Activated CD4-positive, CD25-positive, alpha-beta regulatory T cell (primary cell): ENCODE measurements at places on chromosomes 2 and 18.

DNA sequence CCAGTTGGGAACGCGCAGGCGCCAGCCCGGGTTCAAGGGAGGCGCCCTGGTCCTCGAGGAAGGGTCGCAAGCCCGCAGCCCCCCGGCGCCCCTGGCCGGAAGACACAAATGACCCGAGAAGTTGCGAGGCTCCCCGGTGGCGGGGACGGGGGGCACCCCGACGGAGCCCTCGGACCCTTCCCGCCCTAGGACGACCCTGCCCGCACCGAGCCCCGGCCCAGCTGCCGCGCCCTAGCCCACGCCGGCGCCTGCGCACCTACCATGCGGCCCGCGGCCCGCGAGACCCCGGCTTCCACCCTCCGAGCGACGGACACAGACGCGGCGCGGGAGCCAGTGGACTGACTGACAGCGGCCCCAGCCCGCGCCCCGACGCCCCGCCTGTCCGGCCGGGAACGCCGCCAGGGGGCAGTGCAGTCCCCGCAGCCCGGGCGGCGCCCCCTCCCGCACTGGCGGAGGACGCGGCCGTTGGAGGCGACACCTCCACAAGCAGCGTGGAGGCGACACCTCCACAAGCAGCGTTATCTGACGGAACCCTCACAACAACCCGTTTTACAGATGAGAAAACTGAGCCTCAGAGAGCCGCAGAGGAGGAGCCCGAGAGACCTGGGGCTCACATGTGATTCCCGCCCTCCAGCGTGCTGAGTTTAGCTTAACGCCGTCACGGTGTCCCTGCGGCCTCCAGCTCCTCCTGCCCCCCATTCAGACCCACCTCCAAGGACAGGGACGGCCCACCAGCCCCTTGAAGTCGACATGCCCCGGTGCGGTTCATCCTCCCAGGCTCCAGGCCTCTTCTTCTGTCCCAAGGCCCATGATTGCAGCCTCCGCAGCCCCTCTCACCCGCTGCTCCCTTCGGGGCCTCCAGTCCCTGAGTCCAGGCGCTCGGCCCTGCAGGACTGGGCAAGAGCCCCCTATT is at the start of gene NMUR1:
Gene NMUR1 (minus strand): TSS at position 347 of the 913 bp plus-strand sequence. CDS start 84 bp downstream, at position 263.
- DNase-seq, result peak; percentile 55

DNA sequence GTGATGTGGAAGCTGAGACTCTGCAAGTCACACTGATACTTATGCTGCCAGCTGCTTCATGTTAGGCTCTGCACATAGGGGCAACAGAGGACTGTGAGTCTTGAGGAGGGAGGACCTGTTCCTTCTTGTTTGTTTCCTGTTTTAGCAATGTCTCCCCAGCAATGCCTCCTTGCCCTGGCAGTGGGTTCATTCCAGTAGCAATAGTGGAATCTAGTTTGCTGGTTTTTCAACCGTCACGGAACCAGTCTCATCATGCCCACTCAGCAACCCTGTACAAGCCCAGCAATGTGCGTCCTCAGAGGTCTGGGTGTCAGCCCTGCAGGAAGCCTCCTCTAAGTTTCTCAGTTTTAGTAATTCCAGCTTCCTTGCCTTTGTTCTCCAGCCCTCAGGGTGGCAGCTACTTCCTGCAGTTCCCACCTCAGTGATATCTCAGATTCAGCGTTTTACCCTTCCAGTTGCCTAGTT is 20.5 kb upstream of the ITGB6 start:
- DNase-seq, result no peak

DNA sequence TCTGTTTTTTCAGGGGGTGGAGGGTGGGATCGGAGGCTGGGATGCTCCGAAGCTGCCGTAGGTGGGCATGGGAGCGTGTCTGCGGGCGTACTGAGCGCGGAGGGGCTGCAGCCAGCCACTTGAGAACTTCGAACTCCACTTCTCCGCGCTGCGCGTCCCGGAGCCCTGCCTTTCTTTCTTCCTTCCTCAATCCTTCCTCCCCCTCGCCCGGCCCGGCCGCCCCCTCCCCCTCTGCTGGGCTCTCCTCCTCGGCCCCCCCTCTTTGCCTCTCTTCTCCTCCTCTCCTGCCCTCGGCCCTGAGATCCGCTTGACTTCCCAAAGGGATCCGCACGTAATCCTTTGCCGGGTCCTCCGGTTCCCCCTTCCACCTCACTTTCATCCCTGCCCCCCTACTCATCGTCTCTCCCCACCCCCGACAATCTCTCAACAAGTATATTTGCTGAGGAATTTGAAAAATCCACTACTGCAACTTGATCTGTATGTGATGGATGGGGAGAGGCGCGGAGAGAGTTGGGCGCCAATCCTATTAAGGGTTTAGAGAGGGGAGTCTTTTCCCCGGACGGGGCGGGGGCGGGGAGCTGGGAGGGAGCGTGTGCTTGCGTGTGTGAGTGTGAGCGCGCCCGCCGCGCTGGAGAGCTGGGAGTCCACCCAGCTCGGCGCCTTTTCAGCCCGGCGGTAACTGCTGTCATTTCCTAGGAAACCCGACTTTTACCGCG is 1.1 kb downstream of the GLI2 start:
- DNase-seq, result no peak

GRCh38 chr2:201149064-201149820 is 33.3 kb downstream of the CFLAR start:
- no peak for DNase-seq

- DNase-seq, result no peak
Observed at GRCh38 chr2:40317046-40317445, 134.8 kb downstream of the SLC8A1 start.

DNA sequence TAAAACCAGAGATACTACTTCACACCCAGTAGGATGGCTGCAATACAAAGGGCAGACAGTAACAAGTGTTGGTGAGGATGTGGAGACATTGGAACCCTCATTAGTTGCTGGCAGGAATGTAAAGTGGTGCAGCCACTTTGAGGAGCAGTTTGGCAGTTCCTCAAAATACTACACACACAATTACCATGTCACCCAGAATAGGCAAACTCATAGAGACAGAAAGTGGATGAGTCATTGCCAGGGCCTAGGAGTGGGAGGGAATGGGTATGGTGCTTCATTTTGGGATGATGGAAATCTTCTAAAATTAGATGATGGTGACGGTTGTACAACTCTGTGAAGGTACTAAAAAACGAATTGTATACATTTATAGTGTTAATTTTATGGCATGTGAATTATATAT is 54.8 kb downstream of the ATP9B start:
- DNase-seq, result no peak

DNA sequence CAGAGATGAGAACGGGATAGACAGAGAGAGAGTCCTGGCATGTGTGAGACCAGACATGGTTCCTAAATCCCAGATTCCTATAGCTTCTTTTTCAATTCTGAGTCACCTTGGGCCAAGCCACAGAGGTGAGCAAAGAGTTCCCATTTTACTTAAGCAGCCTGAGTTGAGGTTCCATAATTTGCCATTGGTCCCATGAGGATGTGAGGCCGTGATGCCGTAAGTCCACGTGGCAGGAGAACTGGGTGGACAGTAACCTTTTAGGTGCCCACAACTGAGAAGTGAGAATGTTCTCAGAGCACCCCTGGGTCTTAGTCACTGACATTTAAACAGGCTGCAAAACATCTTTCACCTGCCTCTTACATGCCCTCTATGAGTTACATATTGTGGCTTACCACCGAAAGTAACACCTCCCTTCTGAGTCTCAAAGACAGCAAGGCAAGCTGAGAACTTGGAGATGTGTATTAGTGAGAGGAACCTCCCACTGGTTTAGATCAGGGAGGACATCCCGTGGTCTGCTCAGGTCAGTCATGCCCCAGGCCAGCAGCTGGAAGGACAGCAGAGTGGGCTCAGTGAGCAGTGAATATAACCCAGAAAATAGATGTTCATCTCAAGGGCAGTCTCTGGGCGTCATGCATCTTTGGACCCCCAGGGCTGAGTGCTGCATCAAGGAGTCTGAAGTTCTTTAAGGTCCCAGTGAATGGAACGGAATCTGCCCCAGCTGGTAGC is 127.9 kb upstream of the LGALSL start:
- DNase-seq, result peak; percentile 32

GRCh38 chr2:64823794-64824193 is 165.4 kb upstream of the SLC1A4 start:
- DNase-seq, result no peak

DNA sequence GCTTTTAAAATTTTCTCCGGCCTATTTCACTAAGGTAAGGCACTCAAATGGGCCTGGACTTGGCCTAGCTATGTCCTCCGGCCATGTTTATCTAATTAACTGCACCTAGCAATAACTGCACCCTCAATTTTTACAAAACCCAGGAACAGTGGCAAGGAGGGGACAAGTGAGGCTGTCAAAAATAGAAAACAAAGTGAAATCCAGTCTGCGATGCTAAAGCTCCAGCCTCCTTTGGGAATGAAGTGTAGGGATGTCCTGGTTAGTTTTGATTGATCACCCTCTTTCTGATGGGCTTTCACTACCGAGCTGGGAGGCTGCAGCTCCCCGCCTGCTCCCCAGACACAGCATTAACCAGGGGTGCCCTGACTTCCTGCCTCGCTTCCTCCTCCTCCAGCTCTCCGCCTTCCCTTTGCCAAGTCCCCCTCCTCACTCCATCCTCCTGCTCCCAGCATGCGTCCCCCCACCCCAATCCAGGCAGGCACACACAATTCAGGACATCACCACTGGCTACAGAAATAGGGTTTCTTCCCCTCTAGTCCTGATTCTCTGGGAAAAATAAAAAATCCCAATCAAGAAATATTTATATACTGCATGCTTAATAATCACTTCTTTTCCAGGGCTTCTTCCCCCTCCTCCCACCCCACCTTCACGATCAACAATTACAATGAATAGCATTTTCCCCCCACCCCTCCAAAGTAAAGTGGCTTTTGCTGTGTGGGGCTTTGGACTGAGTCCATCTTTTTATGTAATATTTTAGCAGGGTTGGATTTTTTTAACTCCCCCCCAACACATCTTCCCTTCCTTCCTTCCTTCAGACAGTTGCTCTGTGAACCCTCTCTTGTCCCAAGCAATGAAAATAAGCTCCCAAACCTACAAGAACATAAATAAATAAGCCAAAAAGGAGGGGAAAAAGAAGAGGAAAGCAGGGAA is 3.3 kb upstream of the POU3F3 start:
- DNase-seq, result no peak

- no peak for DNase-seq
Observed at GRCh38 chr18:70377317-70377799, 88.5 kb downstream of the SOCS6 start.

- DNase-seq, result no peak
Observed at GRCh38 chr18:24500766-24501165, 40.3 kb downstream of the HRH4 start.

DNA sequence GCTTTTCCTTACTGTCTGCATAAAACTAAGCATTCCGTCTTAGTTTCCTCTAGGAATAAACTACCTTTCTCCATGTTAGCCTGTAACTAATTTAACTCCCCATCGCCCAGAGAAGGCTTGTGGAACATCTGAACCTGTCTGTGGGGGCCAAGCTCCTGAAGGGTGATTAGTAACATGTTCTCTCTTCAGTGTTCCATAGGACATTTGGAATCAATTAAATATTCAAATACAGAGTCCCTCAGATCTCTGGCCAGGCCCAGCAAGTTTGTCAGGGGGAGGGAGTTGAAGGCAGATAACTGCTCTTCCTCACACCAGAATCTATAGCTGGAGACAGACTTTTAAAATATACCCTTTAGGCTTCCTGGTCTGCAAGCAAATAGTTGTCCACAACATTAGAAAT is 8.8 kb downstream of the RDH14 start:
- DNase-seq, result no peak

DNA sequence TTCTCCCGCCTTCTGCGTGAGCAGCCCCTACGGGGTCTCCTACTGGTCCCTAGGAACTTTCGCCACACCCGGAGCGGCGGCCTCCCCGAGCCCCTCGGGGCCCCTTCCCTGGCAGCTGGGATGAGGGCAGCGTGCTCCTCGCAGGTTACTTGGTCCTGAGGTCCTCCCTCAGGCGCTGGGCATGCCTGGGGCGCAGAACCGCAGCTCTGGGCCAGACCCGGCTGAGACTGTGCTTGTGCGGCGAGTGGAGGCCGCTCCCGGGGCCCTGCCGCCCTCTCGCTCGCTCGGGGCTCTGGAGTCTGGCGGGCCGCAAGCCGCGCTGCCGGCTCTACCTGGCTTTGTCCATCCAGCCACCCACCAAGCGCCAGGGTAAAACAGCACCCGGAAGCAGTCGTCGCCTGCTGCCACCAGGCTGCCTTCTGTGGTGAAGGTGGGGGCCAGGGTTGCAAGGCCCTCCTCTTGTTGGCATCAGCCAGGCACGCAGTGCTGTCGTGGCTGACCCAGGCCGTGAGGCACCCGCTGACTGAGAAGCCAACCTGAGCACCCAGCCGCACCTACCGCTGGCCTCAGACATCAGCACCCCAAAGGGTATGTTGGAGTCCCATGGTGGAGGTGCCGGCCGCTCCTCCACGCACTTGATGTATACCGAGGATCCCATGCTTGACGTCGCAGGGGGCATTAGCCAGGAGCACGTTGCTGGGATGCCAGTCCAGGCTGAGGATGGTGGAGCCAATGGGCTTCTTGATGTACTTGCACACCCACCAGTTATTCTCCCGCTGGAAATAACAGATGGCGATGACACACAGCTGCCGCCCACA is 46.1 kb upstream of the PTH2R start:
- DNase-seq, result no peak

DNA sequence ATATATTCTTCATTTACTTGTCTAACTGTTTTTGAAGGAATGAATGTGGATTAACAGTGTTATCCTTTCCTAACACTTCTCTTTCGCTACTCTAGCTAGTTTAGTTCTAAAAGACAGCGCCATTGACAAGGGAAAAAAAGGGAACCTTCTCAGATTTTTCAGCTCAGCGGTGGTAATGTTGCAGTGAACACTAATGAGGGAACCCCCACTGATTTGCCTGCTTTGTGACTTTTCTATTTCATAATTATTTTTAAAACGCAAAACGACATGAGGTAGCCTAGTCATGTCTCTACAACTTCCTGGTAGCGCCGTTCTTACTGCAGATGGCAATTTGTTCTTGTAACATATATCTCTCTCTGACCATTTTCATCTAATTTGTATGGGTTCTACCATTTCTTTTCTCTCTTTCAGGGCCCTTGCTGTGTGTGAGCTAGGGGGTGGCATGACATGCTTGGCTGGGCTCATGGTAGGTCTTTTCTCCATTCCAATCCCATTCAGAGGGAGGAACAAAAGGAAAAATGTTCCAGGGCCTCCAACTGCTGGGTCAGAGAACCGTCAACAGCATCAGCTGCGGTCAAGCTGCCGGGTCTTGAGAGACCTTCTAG is 235.5 kb upstream of the SIX3 start:
- DNase-seq, result no peak

DNA sequence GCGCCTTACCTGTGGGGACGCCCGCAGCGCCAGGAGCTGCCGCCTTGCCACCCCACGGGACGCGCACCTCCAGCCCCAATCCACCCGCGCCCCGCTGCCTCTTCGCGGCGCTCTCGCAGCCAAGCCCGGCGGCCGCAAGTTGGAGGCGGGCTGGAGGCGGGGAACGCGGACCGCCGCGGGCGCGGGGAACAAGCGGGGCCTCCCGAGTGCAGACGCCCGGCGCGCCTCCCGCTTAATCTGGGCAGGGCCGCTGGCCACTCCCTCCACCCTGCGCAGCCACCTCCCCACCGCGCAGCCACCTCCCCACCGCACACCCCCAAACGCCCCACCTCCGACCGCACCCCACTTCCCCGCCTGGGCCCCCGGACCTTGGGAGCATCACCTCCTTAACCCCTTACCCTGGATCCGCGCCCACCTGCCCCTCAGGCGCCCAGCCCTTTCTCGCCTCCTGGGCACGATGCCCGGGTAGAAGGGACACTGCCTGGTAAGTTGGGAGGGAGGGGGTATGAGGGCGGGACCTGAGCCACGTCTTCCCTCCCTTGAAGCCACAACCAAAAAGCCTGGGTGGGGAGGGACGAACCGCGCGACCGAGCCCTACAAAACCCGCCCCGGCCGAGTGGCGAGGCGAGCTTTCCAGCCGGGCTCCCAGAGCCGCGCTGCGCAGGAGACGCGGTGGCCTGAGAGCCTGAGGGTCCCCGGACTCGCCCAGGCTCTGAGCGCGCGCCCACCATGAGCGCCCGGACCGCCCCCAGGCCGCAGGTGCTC is at the start of the genes COL4A3 and COL4A4:
Gene COL4A3 (plus strand): TSS at position 627 of the 765 bp plus-strand sequence. CDS start 103 bp downstream, at position 730.
Gene COL4A4 (minus strand): TSS at position 208 of the 765 bp plus-strand sequence. CDS start 16,722 bp downstream, outside the sequence.
- DNase-seq, result no peak
